ENCODE measurements at places on chromosomes 3 and 15. TPM values are rescaled to one million over a fixed set of nuclear protein-coding genes. Genes with fewer than 3 reads are reported as not detected.
A peak's percentile ranks its signal among the peaks of the same experiment; 100 is the strongest.

DNA sequence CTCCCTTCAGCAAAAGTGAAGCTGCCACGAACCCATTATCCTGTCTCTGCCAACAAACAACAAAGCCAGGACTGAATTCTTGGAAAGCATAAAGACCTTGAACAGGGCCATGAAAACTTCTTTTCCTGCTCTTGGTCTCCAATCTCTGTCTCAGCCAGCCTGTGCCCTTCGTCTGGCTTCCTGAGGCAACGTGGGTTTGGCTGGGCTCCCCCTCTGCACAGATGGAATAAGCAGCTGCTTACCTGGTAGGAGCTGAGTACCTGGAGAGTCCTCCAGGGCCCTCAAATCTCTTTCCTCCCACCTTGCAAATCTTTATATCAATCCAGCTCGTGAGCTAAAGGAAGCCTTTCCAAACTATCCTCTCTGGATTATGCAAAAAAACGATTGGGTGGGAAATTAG, 97.6 kb upstream of the PSMD6 start:
- H3K4me3 ChIP-seq: no peak overlapping the region
- H3K36me3 ChIP-seq: peaks cover 43% of the 10 kb centered on the region
- no peak for DNase-seq
- H3K27ac ChIP-seq: no peak overlapping the region
- no peaks in the 10 kb centered on the region for H3K27me3 ChIP-seq
- H3K4me1 ChIP-seq: peaks cover 13% of the 10 kb centered on the region

DNA sequence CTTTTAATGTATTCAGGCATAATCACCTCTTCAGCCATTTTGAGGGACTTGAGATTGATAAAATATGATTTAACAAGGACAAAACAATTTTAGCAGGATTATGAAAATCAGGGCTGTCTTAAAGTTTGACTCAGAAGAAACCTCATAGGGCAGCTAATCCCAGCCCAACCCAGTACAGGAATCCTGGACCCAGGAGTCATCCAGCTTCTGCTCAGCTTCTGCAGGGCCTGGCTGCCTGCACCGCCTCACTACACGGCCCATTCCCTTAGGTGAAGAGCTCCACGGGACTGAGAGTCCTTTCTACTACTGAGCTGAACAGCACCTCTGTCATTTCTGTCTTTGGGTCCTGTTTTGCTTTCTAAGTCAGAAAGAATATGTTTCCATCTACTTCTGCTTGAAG, 37.5 kb downstream of the ARHGAP31 start:
- H3K36me3 ChIP-seq: peaks cover 19% of the 10 kb centered on the region
- H3K27me3 ChIP-seq: peaks cover 2% of the 10 kb centered on the region
- H3K27ac ChIP-seq: no peak overlapping the region
- DNase-seq: peak; percentile 52

Gene DBR1
- total RNA-seq: 9.6 TPM

DNA sequence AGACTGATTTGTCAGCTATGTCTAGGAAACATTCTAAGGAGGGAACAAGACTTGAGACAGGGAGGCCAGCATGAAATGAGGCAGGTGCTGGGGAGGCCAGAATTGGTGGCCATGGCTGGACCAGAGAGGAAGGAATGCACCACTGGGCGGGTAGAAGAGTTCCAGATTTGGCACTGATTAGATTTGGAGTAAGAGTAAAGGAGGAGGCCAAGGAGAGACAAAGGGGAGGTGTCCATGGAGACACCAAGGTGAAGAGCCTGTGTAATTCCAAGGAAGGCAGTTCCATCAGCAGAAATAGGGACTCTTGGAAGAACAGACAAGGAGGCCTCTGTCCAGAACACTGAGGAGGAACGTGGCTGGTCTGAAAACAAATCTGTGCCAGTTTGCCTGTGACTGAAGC, 1.8 kb downstream of the ARNT2 start:
- H3K4me1 ChIP-seq: no peaks in the 10 kb centered on the region
- no peaks in the 10 kb centered on the region for H3K36me3 ChIP-seq
- no peak overlapping the region for H3K4me3 ChIP-seq
- no peak for DNase-seq
- H3K27ac ChIP-seq: no peak overlapping the region

Gene CD200R1L
- total RNA-seq: not detected

DNA sequence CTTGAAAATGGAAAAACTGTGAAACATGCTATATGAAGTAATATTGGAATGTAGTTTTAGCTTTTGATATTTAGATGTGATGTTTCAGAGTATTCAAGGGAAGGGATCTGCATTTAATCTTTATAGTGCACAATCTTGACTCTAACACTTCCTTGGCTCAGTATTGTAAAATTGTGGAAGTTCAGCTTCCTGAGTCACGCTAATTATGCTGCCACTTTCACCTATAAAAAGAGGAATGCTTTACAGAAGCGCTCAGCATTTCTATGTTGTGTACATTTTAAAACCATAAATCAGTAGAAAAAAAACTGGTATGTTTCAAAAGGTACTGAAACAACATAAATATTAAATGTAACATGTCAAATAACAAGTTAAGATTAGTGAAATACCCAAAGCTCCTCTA, 32.6 kb downstream of the SERPINI2 start:
- no peak for DNase-seq
- no peak overlapping the region for H3K4me3 ChIP-seq
- H3K27me3 ChIP-seq: no peaks in the 10 kb centered on the region

Gene SPTBN5
- 0.32 TPM for total RNA-seq

Gene GRIP2
- total RNA-seq: not detected

DNA sequence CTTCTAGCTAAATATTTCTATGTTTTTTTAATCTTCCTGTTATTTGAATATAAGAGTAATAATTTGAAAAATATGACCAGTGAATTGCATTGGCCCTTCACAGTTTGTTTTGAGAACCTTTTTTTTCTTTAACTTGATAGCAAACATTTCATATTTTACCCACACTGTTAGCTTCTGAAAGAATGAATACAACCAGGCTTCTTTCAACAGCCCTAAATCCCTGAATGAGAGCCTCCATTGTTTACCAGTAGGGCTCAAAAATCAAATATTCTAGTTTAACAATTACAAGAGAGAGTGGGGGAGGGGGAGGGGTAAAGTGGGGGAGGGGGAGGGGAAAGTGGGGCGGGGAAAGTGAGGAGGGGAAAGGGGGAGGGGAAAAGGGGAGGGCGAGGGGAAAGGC, 14.5 kb upstream of the TOP2B start:
- H3K27ac ChIP-seq: no peak overlapping the region
- no peaks in the 10 kb centered on the region for H3K4me1 ChIP-seq
- no peak for DNase-seq
- no peaks in the 10 kb centered on the region for H3K36me3 ChIP-seq
- H3K4me3 ChIP-seq: no peak overlapping the region

DNA sequence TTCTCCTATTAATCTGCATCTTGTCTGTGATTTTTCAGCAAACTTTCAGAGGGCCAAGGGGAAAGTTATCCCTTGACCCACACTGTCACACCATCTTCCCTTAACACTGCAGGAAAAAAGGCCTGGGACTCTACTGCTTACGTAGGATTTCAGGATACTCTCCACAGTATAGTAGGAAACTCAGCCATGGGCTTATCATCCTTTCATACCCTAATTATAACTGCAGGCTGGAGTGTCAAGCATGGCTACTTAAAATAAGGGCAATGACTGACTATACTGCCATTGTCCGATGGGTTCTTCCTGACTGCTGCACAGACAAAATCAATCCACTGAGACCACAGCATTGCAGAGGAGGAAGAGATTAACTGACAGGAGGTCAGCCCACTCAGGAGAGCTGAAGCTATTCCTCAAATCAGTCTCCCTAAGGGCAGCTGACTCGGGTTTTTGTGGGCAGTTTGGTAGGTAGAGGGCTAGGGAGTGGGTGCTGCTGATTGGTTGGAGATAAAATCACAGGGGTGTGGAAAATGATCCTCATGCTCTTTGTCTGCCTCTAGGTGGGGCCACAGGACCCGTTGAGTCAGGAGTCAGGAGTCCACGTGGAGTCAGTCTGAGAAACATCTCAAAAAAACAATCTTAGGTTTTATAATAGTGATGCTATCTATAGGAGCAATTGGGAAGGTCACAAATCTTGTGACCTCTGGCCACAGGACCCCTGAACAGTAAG, 118.2 kb upstream of the STRIT1 start:
- no peaks in the 10 kb centered on the region for H3K27me3 ChIP-seq
- no peaks in the 10 kb centered on the region for H3K36me3 ChIP-seq
- H3K27ac ChIP-seq: no peak overlapping the region
- H3K4me1 ChIP-seq: peaks cover 22% of the 10 kb centered on the region
- DNase-seq: no peak

- no peaks in the 10 kb centered on the region for H3K36me3 ChIP-seq
- H3K27ac ChIP-seq: peak overlapping the region; percentile 92
- peaks cover 100% of the 10 kb centered on the region for H3K4me1 ChIP-seq
- DNase-seq: peak; percentile 81
- H3K27me3 ChIP-seq: peaks cover 5% of the 10 kb centered on the region
Observed at GRCh38 chr15:74396445-74397238, 29.2 kb upstream of the CYP11A1 start.

GRCh38 chr3:152718810-152719209, 116.1 kb upstream of the P2RY1 start:
- H3K27me3 ChIP-seq: no peaks in the 10 kb centered on the region
- no peak overlapping the region for H3K4me3 ChIP-seq
- H3K36me3 ChIP-seq: no peaks in the 10 kb centered on the region
- no peak overlapping the region for H3K27ac ChIP-seq

- peaks cover 28% of the 10 kb centered on the region for H3K4me1 ChIP-seq
Observed at GRCh38 chr3:4939276-4939675, 40.0 kb upstream of the BHLHE40 start.

GRCh38 chr15:82020625-82021394, 25.0 kb downstream of the MEX3B start:
- peaks cover 14% of the 10 kb centered on the region for H3K27me3 ChIP-seq
- H3K4me3 ChIP-seq: no peak overlapping the region
- H3K36me3 ChIP-seq: no peaks in the 10 kb centered on the region
- peaks cover 5% of the 10 kb centered on the region for H3K4me1 ChIP-seq

GRCh38 chr15:45386974-45387373, 8.6 kb upstream of the GATM start:
- H3K4me3 ChIP-seq: no peak overlapping the region
- H3K4me1 ChIP-seq: no peaks in the 10 kb centered on the region
- H3K36me3 ChIP-seq: no peaks in the 10 kb centered on the region
- peaks cover 12% of the 10 kb centered on the region for H3K27me3 ChIP-seq
- no peak overlapping the region for H3K27ac ChIP-seq

GRCh38 chr3:179973931-179974361, 62.8 kb downstream of the PEX5L start:
- DNase-seq: no peak
- H3K4me1 ChIP-seq: peaks cover 28% of the 10 kb centered on the region
- peak overlapping the region; percentile 45 for H3K4me3 ChIP-seq
- H3K36me3 ChIP-seq: no peaks in the 10 kb centered on the region

DNA sequence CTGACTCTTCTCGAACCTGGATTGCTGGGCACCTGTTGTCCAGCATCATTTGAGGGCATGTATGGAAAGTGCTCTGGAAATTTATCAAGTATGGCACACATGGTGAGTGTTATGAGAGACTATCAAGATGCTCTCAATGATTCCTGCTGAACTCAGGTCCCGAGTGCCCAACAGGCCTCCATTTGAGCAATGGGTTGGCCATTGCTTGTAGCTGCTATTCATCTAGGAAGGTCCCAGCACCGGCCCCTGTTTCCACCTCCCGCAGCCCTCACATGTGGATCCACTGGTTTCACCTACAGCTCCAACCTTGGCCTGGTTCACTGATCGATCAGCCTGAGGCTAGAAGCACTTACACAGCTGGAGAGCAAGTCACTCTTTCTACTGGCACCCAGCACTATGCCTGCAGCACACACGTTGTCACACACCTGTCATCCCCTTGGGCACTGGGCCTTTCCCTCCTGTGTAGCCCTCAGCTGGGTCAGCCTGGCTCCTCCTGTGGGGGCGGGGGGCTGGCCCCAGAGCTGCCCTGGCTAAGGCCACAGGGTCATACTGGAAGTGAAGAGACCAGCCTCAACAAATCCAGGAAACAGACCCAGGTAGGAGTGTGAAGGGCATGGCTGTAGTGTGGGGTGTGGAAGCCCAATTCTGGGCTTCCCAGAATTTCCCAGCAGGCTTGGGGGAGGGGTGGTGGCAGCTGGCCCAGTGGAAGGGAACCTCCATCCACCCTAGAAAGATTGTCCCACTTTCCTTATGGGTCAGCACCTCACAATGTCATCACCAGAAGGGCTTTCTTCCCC, 41.7 kb upstream of the SMAD3 start:
- H3K4me3 ChIP-seq: peak overlapping the region; percentile 64
- H3K4me1 ChIP-seq: peaks cover 70% of the 10 kb centered on the region
- H3K27ac ChIP-seq: peak overlapping the region; percentile 91
- H3K27me3 ChIP-seq: peaks cover 1% of the 10 kb centered on the region
- DNase-seq: no peak
- H3K36me3 ChIP-seq: no peaks in the 10 kb centered on the region

GRCh38 chr15:31977138-31977537, 53.2 kb upstream of the CHRNA7 start:
- H3K27ac ChIP-seq: no peak overlapping the region
- DNase-seq: no peak
- peaks cover 8% of the 10 kb centered on the region for H3K4me1 ChIP-seq
- no peak overlapping the region for H3K4me3 ChIP-seq

DNA sequence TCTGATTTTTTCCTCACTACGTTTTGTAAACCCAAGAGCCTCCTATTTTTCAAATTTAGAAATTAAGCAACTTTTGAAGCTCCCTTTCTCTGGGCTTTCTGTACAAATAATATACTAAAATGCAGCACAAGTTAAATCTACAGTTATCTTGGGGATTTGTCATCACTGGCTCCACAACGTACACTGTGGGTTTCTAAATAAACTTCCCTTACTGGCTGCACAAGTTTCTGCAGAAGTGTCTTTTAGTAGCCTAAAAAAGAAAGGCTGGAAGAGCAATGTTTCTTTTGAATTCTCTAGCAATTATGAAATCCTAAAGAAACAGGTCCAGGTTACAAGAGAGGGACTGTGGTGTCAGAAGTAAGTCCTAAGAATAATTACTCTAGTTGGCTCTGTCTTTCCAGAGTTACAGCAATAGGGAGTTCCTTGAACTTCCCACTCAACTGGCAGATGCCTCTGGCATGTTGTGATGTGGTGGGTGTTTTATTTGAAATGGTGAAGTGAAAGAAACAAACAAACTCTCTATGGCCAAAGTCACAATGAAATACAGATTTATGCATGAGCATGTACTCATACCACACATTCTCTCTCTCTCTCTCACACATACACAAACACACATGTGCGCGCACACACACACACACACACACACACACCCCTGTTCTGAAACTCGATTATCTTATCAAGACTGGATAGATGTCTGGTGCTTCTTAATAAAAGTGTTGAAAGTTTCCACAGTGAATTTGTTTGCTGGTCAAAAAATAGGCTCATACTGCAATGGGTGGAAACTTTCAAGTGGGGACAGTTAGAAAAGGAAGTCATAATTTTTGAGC, 198.2 kb downstream of the SSR3 start:
- no peak overlapping the region for H3K4me3 ChIP-seq
- no peak overlapping the region for H3K27ac ChIP-seq
- H3K36me3 ChIP-seq: no peaks in the 10 kb centered on the region
- H3K4me1 ChIP-seq: no peaks in the 10 kb centered on the region

DNA sequence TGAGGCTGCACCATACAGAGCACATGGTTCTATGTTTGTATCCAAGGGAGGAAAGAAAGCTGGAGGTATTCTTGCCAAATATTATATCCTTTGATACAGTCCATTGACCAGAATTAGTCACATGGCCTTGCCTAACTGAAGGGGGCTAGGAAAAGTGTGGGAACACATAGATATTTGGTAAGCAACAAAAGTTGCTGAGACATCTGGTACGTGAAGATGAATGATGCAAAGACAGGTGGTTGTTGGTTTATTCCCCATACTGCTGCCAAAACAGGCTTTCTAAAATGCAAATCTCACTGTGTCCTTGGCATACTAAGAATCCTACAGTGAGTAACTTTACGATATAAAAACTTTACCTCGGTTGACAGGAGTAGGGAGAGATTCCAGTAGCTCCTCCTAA, 162.2 kb downstream of the VGLL3 start:
- no peaks in the 10 kb centered on the region for H3K36me3 ChIP-seq
- H3K27me3 ChIP-seq: no peaks in the 10 kb centered on the region
- no peaks in the 10 kb centered on the region for H3K4me1 ChIP-seq
- DNase-seq: no peak
- no peak overlapping the region for H3K4me3 ChIP-seq
- H3K27ac ChIP-seq: no peak overlapping the region

All from HFFc6 (cell line).